ENCODE measurements at places on chromosomes 1 and 21.

GRCh38 chr1:152003846-152004442 lies 10.3 kb upstream of the S100A10 start:
- DNase-seq: no peak

DNA sequence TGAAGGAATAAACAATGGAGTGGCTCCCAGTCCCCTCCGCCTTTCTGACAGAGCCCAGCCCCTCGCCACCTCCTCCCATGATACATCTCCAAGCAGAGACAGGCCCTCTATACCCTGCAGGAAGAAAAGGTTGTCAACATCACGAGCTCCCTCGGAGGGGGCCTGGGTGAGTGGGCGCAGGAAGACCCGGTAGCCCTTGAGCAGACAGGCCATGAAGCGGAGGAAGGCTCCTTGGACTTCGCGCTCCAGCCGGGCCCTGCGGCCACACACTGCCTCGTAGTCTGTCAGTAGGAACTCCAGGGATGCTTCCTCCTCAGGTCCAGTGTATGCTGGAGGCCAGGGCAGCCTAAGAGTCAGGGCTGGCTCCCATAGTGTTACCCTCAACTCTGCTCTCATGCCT lies 7.0 kb downstream of the DENND4B start:
- no peak for DNase-seq

DNA sequence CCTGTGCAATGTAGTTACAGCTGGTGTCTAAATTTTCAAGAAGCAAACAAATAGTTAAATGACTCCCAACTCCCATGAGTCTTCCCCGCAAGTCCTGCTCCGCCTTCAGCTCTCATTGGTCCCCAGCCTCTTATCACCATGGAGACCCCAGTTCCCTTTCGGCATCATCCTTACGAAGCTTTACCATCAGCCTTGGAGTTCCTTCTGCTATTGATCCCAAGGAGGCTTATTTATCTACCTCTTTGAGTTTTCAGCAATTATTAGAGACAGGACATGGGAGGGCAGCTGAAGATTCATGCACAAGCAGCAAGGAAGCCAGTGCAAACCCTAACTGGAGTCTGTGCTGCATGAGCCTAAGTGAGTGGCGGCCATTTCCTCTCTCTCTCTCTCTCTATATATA lies 12.3 kb downstream of the KCNA2 start:
- no peak for DNase-seq

DNA sequence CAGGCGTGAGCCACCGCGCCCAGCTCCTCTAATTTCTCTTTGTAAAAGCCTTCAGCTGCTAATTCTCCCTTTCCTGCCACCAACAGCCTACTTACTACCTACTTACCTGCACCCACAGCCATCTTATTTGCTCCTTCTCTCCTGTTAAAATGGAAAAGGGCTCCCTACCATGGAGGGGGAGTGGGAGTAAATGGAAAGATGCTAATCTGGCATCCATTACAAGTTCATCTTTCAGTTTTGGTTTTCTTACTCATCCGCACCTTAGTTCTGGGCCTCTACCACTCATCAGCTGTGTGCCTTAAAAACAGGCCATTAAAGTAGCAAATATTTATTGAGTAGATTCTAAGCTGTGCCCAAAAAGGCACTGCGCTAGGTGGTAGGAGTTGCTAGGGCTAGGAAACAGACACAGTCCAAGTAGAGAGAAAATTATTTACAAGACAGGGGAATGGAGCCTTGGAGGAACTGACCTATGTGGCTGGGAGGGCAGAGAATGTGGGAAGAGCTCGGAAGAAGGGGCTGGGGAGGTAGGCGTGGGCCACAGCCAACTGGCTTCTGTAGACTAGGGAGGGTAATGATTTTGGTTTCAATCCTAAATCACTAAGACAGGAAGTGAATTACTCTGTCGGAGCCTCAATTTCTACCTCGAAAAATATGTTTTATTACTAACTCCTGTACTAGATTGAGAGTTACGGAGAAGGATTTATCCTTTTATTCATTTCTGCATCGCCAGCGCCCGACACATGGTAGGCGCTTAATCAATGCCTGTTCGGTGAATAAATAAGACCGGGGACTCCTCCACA lies 685 bp upstream of the DDI2 start:
- DNase-seq: no peak

DNA sequence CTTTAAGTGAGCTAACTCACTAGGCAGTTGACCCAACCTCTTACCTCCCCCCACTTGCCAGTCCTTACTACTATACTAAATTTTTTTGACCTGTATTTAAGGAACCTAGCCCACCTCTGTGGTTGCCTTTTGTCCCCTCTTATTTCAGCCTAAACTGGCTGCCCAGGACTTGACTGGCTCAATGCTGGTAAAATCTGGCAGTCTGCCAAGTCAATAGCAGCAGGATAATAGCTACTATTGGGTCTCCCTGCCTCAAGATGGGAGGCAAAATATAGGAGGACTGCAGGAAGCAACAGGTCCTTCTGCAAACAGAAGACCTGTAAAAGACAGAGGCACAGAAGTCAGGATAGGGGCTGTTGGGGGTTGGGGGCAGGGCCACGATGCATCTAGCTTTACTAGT lies 144.2 kb upstream of the POGK start:
- no peak for DNase-seq

DNA sequence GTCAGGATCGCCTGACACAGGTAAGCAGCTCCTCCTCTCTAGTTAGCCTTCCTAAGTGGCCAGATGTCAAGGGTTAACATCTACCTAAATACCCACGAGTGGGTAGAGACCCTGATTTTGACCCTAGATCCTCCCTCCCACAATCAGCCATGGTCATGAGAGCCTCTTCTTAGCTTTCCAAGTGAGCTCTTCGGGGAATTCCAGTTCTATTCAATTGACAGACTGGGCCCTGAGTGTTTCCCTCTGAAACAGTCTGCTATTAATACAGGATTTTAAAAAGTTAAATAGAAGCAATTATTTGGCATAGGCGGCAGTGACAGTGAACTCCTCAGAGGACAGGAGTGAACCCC lies 28.1 kb downstream of the C2CD2 start:
- DNase-seq: no peak

DNA sequence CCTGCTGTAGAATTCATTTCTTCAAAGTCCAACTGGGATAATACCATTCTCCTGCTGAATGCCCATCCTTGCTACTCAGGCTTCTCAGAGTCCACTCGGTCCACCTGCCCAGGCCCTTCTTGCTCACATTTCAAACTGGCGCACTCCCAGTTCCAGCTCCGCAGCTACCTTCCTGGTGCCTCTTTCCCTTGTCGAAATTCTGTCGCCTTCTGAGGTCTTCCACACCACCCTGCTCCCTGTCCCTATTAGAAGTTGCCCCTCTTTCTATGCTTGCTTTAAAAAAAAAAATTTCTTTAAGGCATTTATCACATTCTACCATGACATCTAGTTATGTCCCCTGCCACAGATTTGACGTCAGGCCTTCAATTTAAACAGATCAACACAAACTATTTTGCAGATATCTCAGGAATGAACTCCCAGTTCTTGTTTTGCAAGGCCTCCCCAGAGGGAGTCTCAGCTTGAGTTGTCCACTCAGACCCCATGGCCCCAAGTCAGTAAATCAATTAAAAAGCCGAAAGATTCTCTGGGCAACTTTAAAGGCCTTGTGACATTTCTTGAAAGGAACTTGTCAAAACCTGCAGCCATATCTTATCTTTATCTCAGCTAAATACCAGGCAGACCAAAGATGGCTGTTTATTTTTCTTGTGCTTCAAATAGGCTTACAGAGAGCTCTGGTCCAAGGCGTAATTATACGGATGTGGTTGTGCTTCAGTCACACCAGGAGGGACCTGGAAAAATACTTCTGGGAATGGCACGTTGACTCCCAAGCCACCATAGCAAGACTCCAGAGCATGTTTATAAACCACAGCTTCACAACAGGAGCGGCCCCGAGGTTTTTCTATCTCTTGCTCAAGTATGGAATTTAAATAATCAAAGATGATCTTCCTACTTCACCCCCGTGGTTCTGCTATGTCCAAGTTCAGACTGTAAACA lies 2.2 kb downstream of the FAM89A start:
- no peak for DNase-seq

- DNase-seq: no peak
These were observed 49.8 kb upstream of the SCAF4 start for GRCh38 chr21:31781737-31782136.

- no peak for DNase-seq
These were observed 13.7 kb upstream of the IGFN1 start for GRCh38 chr1:201176940-201177339.

GRCh38 chr1:223500560-223501425 lies 107.6 kb downstream of the CCDC185 start:
- no peak for DNase-seq

GRCh38 chr1:22749503-22749902 lies 38.9 kb downstream of the EPHB2 start:
- no peak for DNase-seq

DNA sequence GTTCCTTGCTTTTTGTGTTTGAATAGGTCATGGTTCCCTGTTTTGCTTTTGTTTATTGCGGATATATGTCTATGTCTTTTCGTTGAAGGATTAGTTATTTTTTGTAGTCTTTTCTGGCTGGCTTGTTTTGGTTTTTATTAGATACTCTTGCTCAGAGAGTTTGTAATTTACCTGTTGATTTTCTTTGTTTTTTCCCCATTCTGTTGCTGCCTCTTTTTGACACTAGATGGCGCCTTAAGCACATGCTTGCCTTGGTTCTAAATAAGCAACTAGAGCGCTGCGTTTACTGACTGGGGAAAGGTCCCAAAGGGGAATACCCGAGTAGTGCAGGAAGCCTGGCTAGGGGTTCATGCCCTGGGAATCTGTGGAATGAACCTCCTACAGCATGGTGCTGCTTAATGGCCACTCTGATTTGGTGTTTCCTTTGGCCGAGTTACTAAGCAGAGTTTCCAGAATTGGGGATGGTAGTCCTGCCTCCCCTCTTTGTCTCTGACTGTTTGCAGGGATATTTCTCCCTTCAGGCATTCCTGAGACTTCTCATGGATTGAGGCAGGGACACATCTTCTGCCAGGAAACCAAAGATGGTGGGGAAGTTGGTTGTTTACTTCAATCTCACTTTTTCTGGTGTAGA lies 143.2 kb downstream of the PTPRU start:
- DNase-seq: no peak

GRCh38 chr1:234186037-234186688 lies 187.1 kb upstream of the COA6 start:
- DNase-seq: no peak

- no peak for DNase-seq
These were observed 9.8 kb downstream of the KAZN start for GRCh38 chr1:14608308-14608707.

GRCh38 chr1:32491386-32491785 lies 26.5 kb downstream of the ZBTB8B start:
- no peak for DNase-seq

GRCh38 chr21:32515874-32516273 lies 69.4 kb downstream of the TCP10L start:
- no peak for DNase-seq

DNA sequence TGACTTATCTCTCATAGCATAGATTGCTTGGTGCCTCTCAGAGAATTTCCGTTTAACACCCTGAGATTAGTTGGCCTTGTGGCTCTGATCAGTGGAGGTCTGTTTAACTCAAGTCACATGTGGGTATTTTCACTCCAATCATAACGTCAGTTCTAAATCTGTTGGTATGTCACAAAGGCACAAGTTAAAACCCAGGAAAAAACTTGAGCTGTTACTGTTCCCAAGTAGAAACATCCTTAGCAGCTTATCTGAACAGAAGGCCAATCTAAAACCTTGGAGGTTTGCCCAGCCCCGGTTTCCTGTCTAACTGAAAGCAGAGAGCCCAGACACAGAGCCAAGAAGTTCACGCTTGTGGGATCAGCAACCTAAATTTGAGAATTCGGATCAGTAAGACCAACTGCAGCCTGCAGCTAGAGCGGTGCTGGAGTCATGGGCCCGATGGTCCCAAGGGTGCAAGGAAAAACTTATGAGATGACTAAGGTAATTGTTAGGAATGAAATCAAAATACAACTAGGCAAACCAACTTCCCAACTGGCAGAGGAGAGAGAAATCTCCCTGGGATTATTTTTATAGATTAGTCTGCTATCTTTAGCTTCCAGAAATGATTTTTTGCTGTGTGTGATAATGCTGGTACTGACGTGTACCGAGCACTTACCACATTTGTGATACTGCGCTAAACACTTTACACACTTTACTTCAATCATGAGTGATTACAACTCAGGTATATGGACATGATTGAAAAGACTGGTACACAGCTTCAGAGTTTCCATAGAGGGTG lies 90.2 kb upstream of the C1orf21 start:
- peak; percentile 79 for DNase-seq

- no peak for DNase-seq
These were observed 48.9 kb downstream of the MEF2D start for GRCh38 chr1:156451505-156452160.

GRCh38 chr1:164673584-164674214 lies 114.7 kb downstream of the PBX1 start:
- DNase-seq: no peak

DNA sequence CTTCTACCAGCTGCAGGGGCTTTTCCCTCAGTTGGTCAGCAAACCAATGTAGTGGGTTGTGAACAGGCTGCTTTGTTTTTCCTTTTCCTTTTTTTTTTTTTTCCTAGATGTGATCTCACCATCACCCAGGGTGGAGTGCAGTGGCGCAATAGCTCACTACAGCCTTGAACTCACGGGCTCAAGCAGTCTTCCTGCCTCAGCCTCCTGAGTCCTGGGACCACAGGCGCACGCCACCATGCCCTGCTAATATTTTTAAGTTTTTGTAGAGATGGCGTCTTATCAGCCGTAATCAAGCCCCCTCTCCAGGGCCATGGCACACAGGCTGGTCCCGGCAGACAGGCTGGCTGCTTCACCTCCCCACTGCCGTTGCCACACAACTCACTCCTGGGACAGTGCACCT lies 3.4 kb upstream of the TRIM11 start:
- no peak for DNase-seq

- no peak for DNase-seq
These were observed 33.5 kb downstream of the XKR8 start for GRCh38 chr1:27993241-27993640.

- no peak for DNase-seq
These were observed 50.3 kb downstream of the CASQ2 start for GRCh38 chr1:115718011-115718754.

- no peak for DNase-seq
These were observed 31.6 kb downstream of the SOX13 start for GRCh38 chr1:204104331-204105130.

Measured in GDM1 (cell line).